ENCODE measurements at places on chromosomes 3 and 15.

DNA sequence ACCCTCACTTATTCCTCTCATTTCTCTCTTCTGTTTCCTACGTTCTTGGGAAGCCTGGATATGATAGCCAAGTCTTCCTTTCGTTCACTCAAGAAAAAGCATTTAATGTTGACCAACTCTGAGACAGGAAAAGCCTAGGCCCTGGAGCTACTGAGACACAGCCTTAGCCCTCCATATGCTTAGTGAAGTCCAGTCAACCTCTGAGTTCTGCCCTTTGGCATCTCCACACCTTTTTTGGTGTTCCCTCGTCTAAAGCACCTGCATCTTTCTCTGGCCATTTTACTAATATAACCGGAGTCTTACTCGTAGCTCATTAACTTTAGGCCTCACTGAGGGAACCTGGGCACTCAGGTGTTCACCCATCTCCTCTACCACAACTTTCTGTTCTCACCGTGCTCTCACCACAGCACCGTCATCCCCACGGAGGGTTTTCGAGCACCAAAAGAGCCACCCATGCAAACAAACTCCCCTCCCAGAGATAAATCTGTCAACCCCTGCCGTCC lies 632 bp downstream of the MTHFS start:
- DNase-seq: no peak

DNA sequence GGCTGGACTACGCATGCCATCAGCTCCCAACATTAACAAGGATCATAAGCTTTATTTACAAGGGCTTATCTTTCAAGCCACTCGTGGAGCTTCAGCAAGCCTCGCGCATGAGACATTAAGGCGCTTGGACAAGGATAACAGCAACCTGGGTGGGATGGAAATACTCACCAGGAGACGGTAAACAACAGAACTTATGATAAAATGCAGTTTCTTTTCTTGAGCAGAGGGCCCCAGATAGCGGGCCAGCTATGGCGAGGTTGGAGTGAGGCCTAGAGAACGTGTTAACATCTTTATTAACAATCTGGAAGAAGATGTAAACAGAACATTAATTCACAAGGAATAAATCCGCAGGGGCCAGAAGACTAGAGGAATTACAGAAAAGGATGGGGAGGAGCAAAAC lies 158.2 kb downstream of the NTRK3 start:
- peak; percentile 7 for DNase-seq

- DNase-seq: no peak
These were observed 11.4 kb upstream of the GNAI2 start for GRCh38 chr3:50224639-50225038.

DNA sequence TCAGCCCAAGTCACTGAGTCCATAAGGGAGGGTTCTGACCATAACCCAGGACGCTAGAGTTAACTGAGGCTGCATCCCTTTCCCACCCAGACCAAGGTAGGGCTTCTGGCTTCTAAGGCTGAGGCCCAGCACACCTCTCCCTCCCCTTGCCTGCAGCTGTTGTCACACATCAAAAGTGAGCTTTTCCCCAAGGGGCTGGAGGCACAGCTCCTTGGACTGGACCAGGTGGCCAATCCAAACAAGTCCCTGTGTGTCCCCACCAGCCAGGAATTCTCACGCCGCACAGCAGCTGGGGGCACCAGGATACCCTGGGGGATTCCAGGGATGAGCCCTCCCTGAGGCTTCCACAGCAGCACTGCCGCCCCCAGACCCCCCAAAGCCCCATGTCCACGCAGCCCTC lies 22.3 kb upstream of the ISLR2 start:
- no peak for DNase-seq

- DNase-seq: peak; percentile 91
These were observed 68.7 kb downstream of the TRAK1 start for GRCh38 chr3:42159706-42160472.

- DNase-seq: no peak
These were observed 367.9 kb downstream of the ZIC4 start for GRCh38 chr3:147038481-147038880.

DNA sequence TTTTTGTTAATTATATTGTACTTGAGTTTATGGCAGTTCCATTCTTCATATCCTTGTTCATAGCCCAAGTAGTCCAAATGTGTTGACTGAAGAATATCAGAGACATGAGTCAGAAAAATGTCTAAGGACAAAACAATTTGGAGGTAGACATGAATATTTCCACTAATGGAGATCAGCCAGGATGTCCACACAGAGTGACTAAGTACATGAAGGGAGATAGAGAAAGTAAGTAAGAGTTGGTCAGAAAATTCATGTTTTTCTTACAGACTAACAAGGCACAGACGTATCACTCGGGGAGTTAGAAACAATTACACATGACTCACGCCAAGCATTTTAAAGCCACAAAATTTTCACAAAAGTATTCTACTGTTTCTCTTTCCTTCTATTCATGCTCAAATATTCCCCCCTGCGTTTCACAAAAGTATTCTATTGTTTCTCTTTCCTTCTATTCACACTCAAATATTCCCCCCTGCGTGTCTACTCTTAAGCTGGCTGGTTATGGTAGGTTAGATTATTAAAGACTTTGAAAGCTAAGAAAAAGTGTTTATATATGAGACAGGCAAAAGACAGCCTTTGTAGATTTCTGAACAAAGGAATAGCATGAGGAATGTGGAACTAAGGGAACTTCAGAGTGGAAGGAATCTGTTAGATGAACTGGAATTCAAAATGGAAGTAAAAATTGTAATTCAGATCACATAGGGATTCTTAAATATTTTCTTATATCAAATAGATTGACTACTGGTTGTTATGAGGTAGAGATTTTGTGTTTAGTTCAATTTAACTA lies 648.7 kb upstream of the CCDC54 start:
- no peak for DNase-seq

GRCh38 chr15:42139596-42139995 lies 16.8 kb downstream of the PLA2G4F start:
- no peak for DNase-seq

GRCh38 chr3:42500091-42500490 lies 2.4 kb upstream of the VIPR1 start:
- no peak for DNase-seq

DNA sequence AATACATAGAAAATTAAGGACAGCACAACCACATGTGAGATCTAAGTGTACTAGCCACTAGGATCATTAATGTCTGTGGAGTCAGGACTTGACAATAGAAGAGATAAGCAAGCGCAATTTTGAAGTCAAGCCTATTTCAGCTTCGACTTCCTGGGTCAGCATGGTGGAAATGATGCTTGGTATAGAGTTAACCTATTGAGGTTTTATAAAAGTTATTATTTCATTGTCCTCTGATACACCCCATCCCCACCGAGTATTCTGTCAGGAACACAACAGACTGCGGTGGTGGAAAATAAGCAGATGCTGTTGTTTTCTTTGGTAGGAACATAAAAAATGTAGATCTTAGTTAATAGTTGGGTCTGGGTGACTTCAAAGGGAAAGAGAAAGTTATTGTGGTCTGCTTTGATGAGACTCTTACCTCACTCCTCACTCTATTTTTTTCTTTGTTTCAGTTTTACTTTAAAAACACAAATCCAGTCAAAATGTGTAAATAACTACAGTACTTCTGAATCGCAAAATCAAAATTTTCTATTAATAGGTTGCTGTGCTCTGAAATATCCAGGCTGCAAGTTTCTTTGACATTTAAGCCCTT lies 82.1 kb downstream of the IL5RA start:
- DNase-seq: no peak

DNA sequence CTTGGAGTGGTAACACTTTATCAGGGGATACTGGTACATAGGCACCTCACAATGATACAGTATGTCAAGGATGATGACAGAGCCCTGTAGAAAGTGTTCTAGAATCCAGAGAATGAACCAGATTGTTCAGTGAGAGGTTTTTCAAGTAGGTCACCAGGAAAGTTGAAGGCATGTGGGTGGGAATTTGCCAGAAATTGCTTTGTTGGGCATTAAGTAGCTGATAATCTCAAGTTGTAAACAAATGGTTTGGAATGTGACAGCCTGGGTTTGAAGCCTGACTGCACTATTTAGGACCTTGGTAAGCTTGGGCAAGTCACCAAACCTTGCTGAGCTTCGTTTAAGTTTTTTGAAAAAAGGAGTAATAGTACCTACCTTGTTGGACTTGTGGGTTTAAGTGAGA lies 12.5 kb downstream of the SLC35G2 start:
- DNase-seq: no peak

- no peak for DNase-seq
These were observed 53.5 kb upstream of the CCDC54 start for GRCh38 chr3:107323723-107324122.

DNA sequence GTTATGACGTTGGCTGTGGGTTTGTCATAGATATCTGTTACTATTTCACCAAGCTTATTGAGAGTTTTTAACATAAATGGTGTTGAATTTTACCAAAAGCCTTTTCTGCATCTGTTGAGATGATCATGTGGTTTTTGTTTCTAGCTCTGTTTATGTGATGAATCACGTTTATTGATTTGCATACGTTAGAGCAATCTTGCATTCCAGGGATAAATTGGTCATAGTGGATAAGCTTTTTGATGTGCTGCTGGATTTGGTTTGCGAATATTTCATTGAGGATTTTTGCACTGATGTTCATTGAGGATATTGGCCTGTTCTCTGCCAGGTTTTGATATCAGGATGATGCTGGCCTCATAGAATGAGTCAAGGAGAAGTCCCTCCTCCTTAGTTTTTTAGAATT lies 117.8 kb downstream of the DOCK3 start:
- DNase-seq: no peak

- DNase-seq: peak; percentile 41
These were observed 65.3 kb downstream of the CHAC1 start for GRCh38 chr15:41018534-41018933.

DNA sequence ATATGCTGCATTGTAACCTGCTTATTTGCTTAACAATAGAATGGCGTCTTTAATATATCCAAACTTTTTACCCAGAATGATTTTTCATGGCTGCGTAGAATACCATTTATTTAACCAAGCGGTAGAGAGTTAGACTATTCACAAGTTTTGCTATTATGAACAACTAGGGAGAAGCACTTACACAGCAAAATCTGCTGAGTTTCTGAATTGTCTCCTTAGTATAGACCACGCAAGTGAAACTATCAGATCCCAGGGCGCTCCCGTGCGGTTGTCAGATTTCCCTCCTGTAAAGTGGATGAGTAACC lies 12.6 kb upstream of the ADPGK start:
- no peak for DNase-seq

- no peak for DNase-seq
These were observed 124.5 kb upstream of the CTDSPL start for GRCh38 chr3:37737134-37737533.

DNA sequence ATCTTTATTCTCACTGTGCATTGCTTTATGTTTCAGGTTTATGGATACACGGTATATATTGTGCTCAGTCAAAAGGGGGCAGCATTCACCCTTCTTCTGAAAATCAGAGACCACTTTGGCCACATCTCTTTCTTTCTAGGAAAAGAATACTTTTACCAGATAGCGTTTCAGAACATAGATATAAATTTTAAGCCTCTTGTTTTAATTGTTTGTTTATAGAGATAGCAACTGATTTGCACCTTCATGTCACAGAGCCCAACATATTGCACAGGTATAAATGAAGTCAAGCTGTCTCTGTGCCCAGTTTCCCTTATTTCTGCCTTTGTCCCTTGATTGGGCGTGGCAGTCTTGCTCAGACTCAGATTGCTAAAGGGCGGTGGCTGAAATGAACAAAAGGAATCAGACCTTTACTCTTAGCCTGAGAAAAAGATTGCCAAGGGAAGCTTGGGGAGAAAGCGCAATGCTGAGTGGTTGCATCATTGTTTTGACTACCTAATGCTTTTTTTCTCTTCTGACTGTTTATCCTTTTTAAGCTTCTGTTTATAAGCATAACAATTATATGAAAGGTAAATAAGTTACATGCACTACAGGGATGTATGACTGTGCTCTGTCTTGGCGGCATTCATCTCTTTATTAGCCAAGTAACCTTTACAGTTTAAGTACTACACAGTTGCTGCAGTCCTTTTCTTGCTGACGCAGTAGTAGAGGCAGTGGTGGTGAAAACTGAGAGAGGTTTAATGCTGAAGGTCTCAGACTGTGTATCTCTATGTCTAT lies 70.8 kb upstream of the ZBTB20 start:
- peak; percentile 67 for DNase-seq

DNA sequence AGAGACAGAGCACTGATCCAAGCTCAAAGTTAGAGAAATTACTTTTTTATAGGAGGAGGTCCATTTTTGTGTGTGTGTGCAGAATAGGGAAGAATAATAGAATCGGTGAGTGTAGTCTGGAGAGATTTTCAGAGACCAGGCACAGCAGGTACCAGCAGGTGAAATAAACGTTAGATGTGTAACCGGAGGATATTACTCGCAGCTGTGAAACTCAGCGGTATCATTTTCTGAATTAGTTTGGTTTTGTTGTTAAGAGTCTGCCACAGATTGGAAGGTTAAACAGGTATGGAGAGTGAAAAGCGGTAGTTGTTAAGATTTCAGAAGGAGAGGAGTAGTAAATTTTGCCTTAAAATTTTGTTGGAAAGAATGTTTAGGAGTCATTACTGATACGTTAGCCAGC lies 69.9 kb downstream of the RGMA start:
- DNase-seq: no peak

DNA sequence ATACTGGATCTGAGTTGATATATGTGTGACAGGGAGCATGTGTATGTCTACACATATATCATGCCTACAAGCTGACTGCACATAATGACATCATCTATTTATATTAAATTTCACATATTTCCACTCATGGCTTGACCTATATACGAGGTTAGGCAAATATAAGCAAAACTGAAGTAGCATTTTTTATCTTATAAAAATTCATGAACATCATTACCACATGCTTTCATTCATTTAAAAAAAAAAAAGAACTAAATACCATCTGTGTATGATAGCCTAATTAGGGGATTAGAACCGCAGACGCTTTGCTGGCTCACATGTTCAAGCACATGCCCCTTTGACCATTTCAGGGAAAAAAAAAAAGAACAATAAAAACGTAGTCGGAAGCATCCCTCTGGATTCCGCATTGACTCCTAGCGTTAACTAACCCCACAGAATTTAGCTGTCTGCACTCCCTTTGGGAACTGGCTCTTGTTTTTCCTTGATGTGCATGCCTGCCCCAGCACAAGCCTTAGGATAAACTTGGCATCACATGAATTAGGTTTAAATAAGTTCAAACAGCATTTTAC lies 888.4 kb downstream of the ROBO1 start:
- DNase-seq: no peak

- no peak for DNase-seq
These were observed 38.0 kb downstream of the STAC start for GRCh38 chr3:36418296-36418695.

- no peak for DNase-seq
These were observed 256.0 kb upstream of the TRIM42 start for GRCh38 chr3:140421884-140422283.

DNA sequence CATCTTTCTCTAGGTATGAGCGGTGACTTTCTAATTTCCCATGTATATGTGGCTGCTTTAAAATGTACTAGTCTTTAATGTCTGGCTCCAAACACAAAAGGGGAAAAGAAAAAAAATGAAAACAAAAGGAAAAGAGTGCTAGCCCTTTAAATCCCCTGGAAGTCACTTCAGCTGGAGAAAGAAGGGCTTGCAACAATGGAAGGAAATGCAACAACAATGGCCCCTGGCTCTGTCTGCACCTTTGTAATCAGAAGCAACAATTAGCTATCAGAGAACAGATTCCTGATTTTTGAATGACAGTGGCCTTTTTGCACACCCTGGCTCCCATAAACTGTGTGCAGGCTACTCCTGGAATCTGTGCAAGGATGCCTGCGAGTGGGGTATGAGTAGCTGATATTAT lies 591.2 kb downstream of the FHIT start:
- DNase-seq: peak; percentile 14

- no peak for DNase-seq
These were observed 213.7 kb upstream of the GAP43 start for GRCh38 chr3:115409596-115409995.

- DNase-seq: no peak
These were observed 5.5 kb downstream of the GATA2 start for GRCh38 chr3:128487538-128487812.

- DNase-seq: no peak
These were observed 44.0 kb downstream of the FGD5 start for GRCh38 chr3:14862661-14863230.

Measured in ELF-1 (cell line).